CD4-positive, alpha-beta T cell treated with Interleukin-1 beta for 1 hour (primary cell): ENCODE measurements at places on chromosomes 1 and 21.

GRCh38 chr1:158203693-158204457 lies 23.2 kb downstream of the CD1D start:
- DNase-seq = no peak

- DNase-seq = no peak
Measured at GRCh38 chr1:26530410-26530894, 891 bp downstream of the RPS6KA1 start.

- no peak for DNase-seq
Measured at GRCh38 chr1:219126377-219126776, 47.3 kb upstream of the LYPLAL1 start.

DNA sequence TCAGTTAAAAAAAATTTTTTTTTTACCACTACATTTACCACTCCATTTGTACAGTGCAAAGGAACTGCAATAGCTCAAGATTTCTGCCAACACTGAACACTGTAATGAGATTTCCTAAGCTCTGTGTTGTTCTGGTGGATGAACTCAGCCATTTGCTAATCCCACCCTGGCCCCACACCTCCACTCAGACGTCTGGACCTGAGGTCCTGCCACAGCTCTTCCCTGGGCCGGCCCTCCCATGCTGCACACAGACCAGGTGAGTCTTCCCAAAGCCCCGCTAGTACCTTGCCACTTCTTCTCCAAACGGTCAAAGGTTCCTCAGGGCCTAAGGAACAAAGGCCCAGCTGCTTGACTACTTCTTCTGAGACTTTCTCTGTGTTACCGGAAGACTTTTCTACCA lies 56.4 kb downstream of the SLC45A1 start:
- DNase-seq = no peak

DNA sequence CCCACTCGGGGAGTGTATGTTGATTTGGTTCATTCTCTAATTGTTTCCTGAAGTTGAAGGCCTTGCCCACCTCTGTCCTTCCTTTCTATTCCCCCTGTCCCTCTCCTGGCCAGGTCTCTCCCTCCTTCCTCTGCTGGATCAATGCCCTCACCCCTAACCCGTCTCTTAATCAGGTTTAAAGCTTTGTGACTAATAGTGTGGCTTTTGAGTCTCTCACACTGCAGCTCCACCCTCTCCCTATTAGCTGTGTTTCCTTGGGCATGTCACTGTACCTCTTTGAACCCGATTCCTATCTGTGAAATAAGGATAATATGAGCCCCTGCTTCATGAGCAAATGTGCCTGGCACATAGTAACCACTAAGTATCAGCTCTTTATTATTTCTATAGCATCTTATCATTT lies 20.5 kb downstream of the AHDC1 start:
- no peak for DNase-seq

DNA sequence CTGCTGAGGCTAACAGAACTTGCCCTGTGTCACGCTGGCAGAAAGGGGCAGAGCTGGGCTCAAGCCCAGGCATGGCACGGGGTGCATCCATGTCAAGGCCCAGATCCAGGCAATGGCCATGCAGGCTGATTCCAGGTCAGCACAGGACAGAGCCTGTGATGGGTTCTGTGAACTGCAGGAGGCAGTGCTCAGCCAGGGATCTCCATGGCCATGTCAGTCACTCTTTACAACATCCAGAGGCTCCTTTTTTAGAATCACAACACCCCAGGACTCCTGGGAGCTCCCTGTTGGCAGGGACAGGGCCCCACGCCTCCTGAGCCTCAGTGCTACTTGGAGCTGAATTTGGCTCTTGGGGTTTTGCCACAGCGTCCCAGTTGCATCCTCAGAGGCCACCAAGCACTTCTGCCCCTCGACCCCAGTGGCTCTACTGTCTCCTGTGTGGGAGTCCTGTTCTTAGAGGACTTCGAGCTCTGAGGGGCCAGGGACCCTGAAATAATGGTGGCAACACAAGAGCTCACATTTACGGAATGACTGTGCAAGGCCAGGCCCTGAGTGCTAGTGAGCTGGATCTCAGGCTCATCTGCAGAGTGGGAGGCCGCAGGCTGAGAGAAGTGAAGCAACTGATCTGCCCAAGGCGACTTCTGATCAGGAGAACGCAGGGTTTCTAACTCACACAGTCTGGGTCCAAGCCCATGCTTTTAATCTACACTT lies 211.5 kb downstream of the TRABD2B start:
- DNase-seq = no peak

- no peak for DNase-seq
Measured at GRCh38 chr1:37947364-37947763, 511 bp upstream of the INPP5B start.

DNA sequence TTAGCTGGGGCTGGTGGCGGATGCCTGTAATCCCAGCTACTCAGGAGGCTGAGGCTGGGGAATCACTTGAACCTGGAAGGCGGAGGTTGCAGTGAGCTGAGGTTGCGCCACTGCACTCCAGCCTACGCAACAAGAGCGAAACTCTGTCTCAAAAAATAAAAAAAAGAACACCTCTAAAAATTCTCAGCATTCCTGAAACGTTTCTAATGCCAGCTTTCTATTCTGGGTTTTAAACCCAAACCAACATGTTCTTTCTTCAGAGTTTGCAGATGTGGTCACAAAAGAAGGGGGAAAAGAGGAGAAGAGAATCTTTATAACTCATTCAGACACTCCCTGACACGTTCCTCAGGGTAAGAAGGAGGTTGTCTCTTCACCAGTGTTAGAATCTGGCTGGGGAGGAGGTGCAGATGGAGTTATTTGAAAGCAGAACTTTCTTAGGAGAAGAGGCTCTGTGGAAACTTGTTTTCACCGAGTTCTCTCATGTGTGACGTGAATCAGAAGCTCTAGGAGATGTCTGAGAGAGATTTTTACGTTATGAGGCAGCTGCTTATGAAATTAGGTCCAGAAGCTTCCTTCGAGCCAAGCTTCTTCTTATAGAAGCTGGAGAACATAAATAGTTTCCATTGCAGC lies 17.8 kb upstream of the CNR2 start:
- no peak for DNase-seq

- no peak for DNase-seq
Measured at GRCh38 chr1:248416226-248416625, 13.4 kb downstream of the OR2T1 start.

GRCh38 chr1:246270236-246270635 lies 236.8 kb downstream of the SMYD3 start:
- no peak for DNase-seq

DNA sequence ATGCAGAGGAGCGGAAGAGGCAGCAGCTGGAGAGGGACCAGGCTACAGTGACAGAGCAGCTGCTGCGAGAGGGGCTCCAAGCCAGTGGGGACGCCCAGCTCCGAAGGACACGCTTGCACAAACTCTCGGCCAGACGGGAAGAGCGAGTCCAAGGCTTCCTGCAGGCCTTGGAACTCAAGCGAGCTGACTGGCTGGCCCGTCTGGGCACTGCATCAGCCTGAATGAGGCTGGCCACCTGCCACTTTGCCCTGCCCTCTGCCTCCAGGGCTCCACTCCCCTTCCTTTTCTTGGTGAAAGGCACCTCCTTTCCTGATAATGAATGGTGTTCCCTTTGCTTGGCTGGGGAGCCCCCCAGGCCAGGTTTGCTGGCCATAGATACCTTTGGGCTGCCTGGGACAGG lies 3.3 kb upstream of the HMGN2 start:
- no peak for DNase-seq

GRCh38 chr21:42312626-42313104 lies 2.5 kb downstream of the TFF3 start:
- DNase-seq = no peak

- no peak for DNase-seq
Measured at GRCh38 chr1:3345792-3346191, 108.7 kb upstream of the ARHGEF16 start.

DNA sequence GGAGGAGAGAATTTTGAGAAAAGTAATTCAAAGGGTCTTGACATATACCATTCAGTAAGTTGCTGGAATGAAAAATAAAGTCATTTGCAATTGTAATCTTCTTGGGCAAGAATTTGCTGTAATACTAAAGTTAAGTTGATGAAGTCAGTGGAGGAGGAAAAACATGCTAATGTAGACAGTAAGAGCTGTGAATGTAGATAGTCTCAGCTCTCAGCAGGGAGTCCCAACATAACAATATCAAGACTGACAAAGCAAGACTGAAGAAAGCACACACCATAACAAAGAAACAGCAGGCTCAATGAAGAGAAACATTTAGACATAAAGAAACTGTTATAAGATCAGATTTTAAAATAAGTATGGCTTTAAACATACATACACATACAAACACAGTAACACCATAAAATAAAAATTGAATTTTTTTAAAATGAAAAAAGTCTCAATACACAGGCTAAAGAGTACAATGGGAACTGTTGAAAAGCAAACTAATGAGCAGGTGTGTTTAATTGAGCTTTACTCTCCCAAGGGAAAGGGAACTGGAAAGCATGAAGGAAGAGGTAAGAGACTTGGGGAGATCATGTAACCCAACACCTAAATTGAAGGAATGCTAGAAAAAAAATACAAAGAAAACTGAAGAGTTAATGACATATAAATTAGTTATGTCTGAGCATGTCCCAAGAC lies 336.3 kb upstream of the NCAM2 start:
- no peak for DNase-seq

DNA sequence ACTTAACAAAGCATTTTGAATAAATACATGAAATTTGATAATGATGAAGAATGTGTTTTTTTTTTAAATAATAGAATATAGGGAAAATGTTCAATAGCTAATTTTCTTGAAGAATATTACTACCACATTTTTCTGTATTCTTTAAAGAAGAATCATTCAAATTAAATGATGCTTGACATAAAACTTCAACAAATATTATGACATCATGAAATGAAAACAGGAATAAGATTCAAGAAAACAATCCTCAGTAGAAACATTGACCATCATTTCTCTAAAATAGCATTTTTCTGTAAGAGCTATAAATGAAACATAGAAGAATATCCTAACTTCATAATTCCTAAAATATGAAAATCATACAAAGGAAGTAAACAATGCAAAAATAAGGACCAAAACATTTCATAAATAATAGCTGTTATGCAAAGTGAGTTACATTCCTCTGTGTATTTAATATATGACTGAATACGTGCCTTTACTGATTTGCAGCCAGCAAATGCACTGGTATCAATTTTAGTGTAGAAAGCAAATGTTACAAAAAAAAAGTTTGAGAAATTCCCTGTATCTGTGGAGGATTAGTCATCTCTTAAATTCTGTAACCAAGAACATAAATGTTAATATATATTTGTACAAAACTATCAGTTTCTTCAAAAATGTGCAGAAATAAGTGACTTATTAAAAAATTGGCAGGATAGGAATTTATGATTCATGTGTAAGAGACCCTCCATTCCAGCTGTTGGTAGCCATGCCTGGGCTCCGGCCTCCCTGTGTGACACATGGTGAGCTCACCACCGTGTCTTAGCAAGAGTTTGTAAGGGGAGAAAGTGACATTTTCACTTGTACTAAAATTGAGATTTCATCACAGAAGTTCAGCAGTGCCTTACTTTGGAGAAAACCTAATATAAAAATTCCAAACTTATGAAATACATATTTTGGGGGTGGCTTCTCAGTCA lies 15.0 kb upstream of the PTPN14 start:
- no peak for DNase-seq

DNA sequence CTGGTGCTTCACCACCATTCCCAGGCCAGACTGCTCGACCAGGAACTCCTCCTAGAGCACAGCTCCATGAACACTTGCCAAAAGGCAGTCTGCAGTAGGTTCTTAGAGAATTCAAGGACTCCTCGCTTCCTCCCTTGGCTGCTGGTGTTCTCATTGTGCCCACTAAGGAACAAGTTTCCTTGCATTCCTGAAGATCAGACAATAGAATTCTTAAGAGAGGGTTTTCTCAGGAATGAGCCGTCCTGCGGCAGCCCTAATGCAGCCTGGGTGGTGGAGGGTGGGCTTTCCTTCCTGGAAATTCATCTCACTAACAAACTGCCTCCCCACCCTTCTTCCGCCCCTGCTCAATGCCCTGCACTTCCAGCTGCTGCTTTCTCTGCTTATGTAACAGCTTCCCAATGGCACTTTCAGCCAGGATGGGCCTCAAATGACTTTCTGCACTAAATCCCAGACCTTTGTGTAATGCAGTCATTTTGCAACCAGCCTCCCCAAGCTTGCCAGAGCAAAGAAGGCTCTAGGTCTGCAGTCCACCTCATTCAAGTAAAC lies 287.9 kb downstream of the PLPP3 start:
- DNase-seq = no peak
